Mesendoderm (in vitro differentiated cells): ENCODE measurements at places on chromosomes 4 and X.

- H3K36me3 ChIP-seq = no peaks in the 10 kb centered on the region
- H3K4me1 ChIP-seq = no peaks in the 10 kb centered on the region
- no peak overlapping the region for H3K4me3 ChIP-seq
- no peaks in the 10 kb centered on the region for H3K27me3 ChIP-seq
Measured at GRCh38 chr4:21544415-21544814, 404.2 kb downstream of the KCNIP4 start.

DNA sequence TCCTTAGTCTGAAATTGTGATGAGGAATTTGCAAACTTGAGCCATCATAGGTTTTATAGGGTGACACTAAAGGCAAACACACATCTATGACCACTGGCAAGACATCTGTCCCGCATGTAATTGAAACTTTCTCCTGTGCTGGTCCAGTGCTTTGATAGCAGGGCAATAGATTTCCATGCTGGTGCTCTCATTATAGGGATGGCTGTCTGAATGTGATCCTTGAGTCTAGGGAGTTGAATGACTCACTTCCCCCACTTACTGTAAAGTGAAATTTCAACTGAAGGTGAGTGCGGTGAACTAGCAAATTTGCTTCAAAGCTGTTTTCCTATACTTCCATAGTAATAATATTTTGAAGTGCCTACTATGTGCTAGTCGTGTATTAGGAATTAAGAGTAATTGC is 1630.0 kb downstream of the STIM2 start:
- no peak overlapping the region for H3K27ac ChIP-seq
- H3K36me3 ChIP-seq = no peaks in the 10 kb centered on the region
- DNase-seq = peak; percentile 8
- H3K4me1 ChIP-seq = no peaks in the 10 kb centered on the region
- no peaks in the 10 kb centered on the region for H3K27me3 ChIP-seq

GRCh38 chr4:93018806-93019205 is 715.0 kb downstream of the GRID2 start:
- no peaks in the 10 kb centered on the region for H3K27me3 ChIP-seq
- H3K36me3 ChIP-seq = no peaks in the 10 kb centered on the region
- DNase-seq = no peak
- H3K4me1 ChIP-seq = peaks cover 2% of the 10 kb centered on the region

DNA sequence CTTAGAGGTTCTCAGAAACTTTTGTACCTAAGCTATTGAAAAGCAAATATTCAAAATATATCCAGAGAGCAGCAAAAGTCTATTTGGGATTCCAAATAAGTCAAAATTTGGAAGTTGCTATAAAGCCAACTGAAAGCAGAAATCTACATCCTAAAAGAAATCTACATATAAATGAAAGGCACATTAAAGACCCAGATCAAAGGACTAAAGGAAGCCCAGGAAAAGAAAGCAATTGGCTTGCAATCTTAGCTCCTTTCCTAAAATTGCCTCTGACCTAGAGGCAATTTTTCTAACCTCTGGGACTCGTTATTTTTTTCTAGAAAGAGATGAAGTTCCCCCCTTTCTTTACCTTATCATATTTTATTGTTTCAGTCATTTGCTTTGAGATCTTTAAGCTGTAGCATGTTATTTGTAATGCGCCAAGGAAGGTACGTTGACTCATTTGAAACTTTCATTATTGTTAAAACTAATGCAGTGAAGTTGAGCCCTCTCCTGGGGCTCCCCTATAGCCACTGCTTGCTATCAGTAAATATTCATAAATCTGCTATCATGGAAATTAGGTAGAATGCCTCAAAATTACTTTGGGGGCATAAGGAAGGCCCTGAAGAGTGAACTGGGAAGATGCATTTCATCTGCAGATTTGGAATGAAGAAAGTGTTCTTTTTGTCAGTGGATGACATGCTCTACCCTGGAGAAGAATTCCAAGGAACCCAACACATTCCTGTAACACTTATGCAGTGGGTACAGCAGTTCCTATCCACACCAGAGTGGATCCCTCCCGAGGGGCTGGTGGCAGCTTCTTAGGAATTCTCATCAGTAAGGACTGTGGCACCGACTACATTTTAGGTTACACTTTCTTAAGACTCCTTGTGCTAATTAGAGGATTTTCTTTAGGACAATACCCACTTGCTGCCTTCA is 177.8 kb upstream of the IGFBP7 start:
- H3K4me3 ChIP-seq = no peak overlapping the region
- H3K27me3 ChIP-seq = no peaks in the 10 kb centered on the region
- DNase-seq = no peak
- H3K4me1 ChIP-seq = no peaks in the 10 kb centered on the region
- H3K36me3 ChIP-seq = no peaks in the 10 kb centered on the region
- H3K27ac ChIP-seq = no peak overlapping the region

DNA sequence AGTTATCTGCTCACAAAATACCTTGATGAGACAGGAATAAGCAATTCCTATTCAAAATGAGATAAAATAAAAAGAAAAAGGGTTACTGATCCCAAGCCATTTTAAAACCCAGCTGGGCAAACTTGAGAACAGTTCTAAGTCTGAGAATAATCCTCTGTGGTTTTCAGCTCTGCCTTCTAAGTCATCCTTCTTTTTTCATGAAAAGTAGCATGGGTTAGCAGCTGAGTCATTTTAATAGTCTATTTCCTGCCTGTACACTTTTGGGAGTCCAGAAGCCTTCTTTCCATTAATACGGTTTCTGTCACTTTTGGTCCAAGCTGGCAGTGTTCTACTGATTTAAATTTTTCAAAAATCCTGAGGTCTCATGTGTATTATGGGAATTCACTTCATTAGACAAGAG is 374.3 kb downstream of the IQCM start:
- H3K27me3 ChIP-seq = no peaks in the 10 kb centered on the region
- no peaks in the 10 kb centered on the region for H3K4me1 ChIP-seq
- H3K4me3 ChIP-seq = no peak overlapping the region
- H3K36me3 ChIP-seq = no peaks in the 10 kb centered on the region

- no peaks in the 10 kb centered on the region for H3K4me1 ChIP-seq
- no peak overlapping the region for H3K4me3 ChIP-seq
- DNase-seq = no peak
- H3K27me3 ChIP-seq = no peaks in the 10 kb centered on the region
- H3K36me3 ChIP-seq = no peaks in the 10 kb centered on the region
Measured at GRCh38 chr4:90572996-90573395, 445.8 kb downstream of the CCSER1 start.

- no peaks in the 10 kb centered on the region for H3K4me1 ChIP-seq
- peak; percentile 63 for DNase-seq
- H3K27me3 ChIP-seq = no peaks in the 10 kb centered on the region
Measured at GRCh38 chr4:42995343-42995944, 102.9 kb downstream of the GRXCR1 start.

- H3K4me1 ChIP-seq = no peaks in the 10 kb centered on the region
- no peak overlapping the region for H3K4me3 ChIP-seq
- no peaks in the 10 kb centered on the region for H3K36me3 ChIP-seq
- H3K27me3 ChIP-seq = no peaks in the 10 kb centered on the region
Measured at GRCh38 chr4:176767183-176767582, 25.5 kb downstream of the VEGFC start.

DNA sequence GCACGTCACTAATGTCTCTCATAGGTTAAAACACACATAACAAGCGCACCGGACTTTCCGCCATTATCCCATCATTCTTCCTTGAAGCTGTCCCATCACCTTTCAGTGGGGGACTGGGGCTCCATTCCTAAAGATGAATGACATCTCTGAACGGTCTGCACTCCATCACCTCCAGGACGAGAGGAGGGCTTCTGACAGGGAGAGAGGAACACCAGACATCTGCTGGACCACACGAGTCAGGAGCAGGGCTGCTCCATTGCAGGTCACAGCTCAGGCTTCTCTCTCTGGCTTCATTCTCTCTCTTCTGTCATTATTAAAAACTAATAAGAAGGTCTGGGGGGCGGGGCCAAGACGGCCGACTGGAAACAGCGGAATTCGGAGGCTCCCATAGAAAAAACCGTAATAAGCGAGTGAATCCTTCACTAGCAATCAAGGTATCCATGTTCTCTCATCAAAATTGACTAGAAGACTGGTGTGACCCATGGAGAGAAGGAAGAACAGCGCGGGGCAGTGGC is 289.8 kb downstream of the LDB2 start:
- no peak overlapping the region for H3K4me3 ChIP-seq
- peaks cover 16% of the 10 kb centered on the region for H3K4me1 ChIP-seq
- no peak for DNase-seq
- no peaks in the 10 kb centered on the region for H3K36me3 ChIP-seq

GRCh38 chr4:43864616-43865146 is 583.9 kb downstream of the KCTD8 start:
- no peak for DNase-seq
- no peaks in the 10 kb centered on the region for H3K4me1 ChIP-seq
- no peak overlapping the region for H3K4me3 ChIP-seq
- no peaks in the 10 kb centered on the region for H3K36me3 ChIP-seq
- H3K27me3 ChIP-seq = no peaks in the 10 kb centered on the region

DNA sequence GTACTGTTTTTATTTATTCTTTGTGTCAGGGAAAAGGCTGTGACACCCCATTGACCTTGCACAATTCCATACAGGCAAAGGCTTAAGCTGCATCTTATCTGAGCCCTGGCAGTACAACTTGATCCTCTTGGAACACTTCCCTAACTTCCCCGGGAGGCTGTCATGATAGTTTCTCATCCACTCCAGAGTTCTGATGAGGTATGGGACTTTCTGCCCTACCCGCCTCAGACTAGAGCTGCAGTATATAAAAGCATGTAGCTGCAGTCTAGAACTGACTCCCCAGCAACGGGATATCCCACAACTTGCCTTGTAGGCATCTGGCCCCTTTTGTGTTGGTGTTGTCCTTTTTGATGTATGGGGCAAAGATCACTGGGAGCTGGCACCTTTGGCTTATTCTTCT is 72.7 kb downstream of the FNIP2 start:
- H3K4me1 ChIP-seq = no peaks in the 10 kb centered on the region
- no peaks in the 10 kb centered on the region for H3K27me3 ChIP-seq
- no peaks in the 10 kb centered on the region for H3K36me3 ChIP-seq
- DNase-seq = no peak

- no peak overlapping the region for H3K27ac ChIP-seq
- no peaks in the 10 kb centered on the region for H3K36me3 ChIP-seq
- H3K4me1 ChIP-seq = no peaks in the 10 kb centered on the region
- H3K27me3 ChIP-seq = no peaks in the 10 kb centered on the region
- DNase-seq = no peak
- no peak overlapping the region for H3K4me3 ChIP-seq
Measured at GRCh38 chr4:66929748-66930147, 615.6 kb downstream of the CENPC start.

DNA sequence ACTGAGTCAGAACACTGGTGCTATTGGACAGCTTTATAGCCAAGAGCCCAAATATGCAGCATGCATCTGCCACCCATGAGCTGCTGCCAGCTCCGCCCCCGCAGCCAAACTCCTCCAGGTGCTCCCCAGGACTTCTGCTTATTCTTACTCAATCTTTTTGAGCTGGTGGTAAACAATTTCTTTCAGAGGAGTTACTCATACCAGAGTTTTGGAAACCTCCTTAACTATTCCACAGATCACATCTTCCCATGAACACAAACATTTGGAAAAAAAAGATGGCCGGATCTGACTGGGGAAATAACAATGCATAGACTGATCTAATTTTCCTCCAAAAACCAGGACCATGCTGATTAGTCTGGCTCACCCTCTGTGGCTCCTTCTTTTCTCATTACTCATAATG is 399.9 kb downstream of the GPM6A start:
- no peak for DNase-seq
- H3K4me3 ChIP-seq = no peak overlapping the region
- H3K36me3 ChIP-seq = no peaks in the 10 kb centered on the region
- H3K27ac ChIP-seq = no peak overlapping the region
- H3K27me3 ChIP-seq = no peaks in the 10 kb centered on the region

- H3K4me3 ChIP-seq = no peak overlapping the region
- H3K27ac ChIP-seq = no peak overlapping the region
- DNase-seq = no peak
- H3K4me1 ChIP-seq = no peaks in the 10 kb centered on the region
Measured at GRCh38 chrX:78923198-78924015, 21.8 kb upstream of the P2RY10 start.

DNA sequence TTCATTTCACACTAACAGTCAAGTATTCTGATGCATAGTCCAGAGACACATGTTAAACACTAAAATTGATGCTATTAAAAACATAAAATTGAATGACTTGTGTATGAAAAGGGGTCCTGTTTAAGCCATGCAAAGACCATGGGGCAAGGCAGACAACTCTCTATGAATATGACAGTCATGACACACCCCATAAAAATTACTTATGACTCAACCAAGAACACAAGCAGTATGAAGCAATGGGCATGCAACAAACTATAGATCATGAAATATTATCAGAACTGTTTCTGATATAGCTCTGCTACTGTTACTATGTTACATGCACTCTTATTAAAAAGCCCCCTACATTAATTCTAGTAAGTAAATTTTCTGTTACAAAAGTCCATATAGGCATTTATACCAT is 57.5 kb upstream of the ZCCHC13 start:
- DNase-seq = no peak
- no peak overlapping the region for H3K4me3 ChIP-seq
- no peaks in the 10 kb centered on the region for H3K4me1 ChIP-seq
- H3K36me3 ChIP-seq = no peaks in the 10 kb centered on the region
- no peaks in the 10 kb centered on the region for H3K27me3 ChIP-seq
- H3K27ac ChIP-seq = no peak overlapping the region
